ENCODE measurements at places on chromosomes 11 and 22. TPM values are rescaled to one million over a fixed set of nuclear protein-coding genes. Genes with fewer than 3 reads are reported as not detected.

Gene FIBIN
- total RNA-seq: 1.2 TPM

Gene OR4C16
- total RNA-seq: not detected

- no peak for ATAC-seq
These were observed 129.8 kb downstream of the FCHSD2 start for GRCh38 chr11:73012121-73012863.

Gene WNT7B
- total RNA-seq: 8.4 TPM

Gene TRIM77
- total RNA-seq: not detected

DNA sequence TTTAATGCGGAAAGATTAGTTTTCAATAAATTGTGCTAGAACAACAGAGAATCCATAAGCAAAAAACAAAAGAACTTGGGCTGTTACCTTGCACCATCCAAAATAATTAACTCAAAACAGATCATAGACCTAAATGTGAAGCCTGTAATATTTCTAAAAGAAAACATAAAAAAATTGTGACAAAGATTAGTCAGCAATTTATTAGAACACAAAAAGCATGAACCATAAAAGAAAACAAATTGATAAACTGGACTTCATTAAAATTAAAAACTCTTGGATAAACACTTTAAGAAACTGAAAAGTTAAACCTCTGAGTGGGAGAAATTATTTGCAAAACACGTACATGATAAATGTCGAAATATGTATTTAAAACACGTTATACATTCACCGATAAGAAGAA lies 21.5 kb downstream of the DDI1 start:
- ATAC-seq: no peak

- ATAC-seq: no peak
These were observed 687.8 kb downstream of the KCNA4 start for GRCh38 chr11:29328961-29329441.

GRCh38 chr11:57421805-57422204 lies 5.1 kb downstream of the SLC43A3 start:
- no peak for ATAC-seq

Gene OR52H1
- total RNA-seq: not detected

Gene MAFF
- total RNA-seq: 35.6 TPM

DNA sequence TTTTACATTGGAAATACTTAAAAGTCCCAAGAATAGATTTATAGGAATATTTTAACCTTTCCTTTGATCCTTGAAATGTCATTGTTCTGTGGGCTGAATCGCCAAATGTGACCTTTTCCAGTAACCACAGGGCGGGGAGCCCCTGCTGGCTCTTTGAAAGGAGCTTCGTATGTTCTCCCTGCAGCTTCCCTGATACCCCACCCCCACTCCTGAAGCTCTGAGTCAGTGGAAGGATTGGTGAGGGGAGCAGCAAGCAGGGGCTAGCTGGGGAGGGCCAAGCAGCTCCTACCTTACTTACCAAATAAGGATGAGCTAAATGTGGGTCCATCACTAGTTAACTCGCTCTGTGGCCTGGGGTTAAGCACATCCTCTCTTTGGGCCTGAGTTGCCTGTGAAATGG lies 87.7 kb downstream of the CHST1 start:
- no peak for ATAC-seq

Gene OR8G5
- not detected for total RNA-seq

GRCh38 chr22:27538666-27539065 lies 262.9 kb downstream of the MN1 start:
- ATAC-seq: no peak

Gene KDM4D
- total RNA-seq: 0.32 TPM

GRCh38 chr11:115311949-115312348 lies 192.3 kb downstream of the CADM1 start:
- no peak for ATAC-seq

- no peak for ATAC-seq
These were observed 255.5 kb downstream of the DYNC2H1 start for GRCh38 chr11:103364687-103365086.

GRCh38 chr22:19571207-19571795 lies 47.1 kb upstream of the CLDN5 start:
- ATAC-seq: no peak

DNA sequence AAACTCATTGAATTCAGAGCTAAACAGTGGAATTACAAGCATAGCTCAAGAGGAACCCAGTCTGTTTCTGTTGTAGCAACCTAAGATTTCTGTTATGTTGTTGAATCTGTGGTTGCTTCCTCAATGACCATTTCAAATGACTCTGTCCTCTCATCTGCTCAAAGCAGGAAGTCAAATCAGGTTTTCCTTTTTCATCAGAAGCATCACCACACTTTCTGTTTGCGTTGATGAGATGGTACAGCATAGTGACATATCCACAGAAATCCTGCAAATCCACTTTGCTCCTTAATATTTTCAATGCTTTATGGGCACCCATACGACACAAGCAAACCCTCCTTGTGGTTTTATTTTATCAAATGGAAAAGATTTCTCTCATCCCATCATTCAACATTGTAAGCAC lies 12.6 kb upstream of the UCP2 start:
- ATAC-seq: no peak

Gene SC5D
- 47.9 TPM for total RNA-seq

DNA sequence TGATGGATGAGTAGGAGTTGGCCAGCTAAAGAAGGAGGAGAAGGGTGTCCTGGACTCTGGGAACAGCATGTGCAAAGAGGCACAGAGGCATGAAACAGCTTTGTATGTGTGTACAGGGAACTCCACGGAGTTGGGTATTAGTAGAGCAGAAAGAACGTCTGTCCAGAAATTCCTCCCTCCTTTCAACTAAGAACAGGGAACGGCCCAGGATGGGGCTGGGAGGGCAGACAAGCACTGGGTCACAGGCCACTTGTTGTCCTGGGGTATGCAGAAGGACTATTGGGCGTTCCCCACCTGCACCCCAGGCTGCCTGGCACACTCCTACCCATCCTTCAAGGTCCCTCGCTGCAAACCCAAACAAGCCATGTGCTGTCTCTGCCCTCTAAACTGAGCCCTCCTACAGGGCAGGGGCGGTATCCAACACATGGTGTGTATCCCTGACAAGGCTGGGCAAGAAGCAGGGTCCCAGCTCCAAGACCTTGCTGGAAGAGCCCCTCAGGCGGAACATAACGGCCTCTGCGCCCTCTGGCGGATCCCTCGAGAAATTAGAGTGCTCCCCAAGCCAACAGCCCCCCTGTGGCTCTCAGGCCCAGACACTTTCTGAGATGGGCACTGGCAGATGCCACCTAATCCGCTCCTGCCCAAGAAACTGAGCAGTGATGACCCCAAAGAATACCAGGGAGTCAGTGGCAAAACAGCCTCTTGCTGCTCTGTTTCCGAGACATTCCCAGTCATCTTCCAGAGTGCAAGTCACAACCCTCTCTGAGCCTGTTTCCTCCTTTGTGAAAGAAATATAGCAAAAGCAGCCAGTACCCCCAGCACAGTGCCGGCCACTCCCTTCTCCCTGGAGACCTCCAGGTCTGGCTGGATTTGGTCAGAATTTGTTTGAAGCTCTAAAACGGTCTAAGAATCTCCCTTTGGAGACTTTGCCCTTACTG lies 1.6 kb upstream of the ELFN2 start:
- no peak for ATAC-seq

DNA sequence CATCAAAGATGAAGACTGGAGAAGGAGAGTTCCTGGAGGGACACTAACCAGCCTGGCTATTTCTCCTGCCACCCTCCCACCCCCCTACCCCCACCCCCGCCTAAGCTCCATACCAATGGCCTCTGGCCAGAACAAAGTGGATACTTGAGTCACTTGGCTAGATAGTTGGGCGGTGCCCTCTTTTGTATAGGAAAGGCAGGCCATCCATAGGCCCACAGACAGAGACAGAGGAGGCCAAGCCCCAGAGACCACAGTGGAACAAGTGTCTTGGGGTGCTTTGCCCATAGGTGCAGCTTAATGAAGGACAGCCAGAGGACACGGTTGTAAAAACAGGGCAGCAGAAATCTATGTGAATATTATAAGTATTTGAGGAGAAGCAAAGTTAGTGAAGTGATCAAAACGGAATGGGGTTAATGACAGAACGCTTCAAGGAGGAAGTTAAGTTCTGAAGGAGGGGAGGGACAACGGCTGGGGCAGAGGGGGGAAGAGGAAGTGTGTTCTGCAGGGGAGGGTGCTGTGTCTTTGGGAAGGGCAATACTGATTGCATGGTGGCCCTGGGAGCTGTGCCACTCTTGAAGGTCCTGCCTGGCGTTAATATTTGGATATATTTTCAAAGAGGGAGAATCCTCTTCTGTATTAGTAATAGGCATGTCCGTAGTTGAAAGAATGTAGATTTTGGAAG lies 32.7 kb downstream of the FLI1 start:
- ATAC-seq: peak; percentile 46

GRCh38 chr11:255176-255575 lies 18.4 kb downstream of the PSMD13 start:
- no peak for ATAC-seq

- no peak for ATAC-seq
These were observed 13.4 kb downstream of the LGR4 start for GRCh38 chr11:27459191-27459590.

- ATAC-seq: no peak
These were observed 121.6 kb upstream of the SNX19 start for GRCh38 chr11:131037873-131038272.

Gene PRG3
- not detected for total RNA-seq

Gene MS4A1
- total RNA-seq: 2.9 TPM

GRCh38 chr11:44309478-44310205 lies at the start of gene ALX4:
ALX4 (minus strand) TSS chr11:44310139; CDS start chr11:44310062, 77 bp downstream.
- peak; percentile 21 for ATAC-seq

Gene SDF2L1
- 14.1 TPM for total RNA-seq

Gene EED
- total RNA-seq: 10.6 TPM

- no peak for ATAC-seq
These were observed 36.3 kb upstream of the RTL6 start for GRCh38 chr22:44534335-44534734.

GRCh38 chr11:19956228-19956627 lies 204.0 kb downstream of the DBX1 start:
- ATAC-seq: no peak

- no peak for ATAC-seq
These were observed 15.5 kb downstream of the CSF2RB start for GRCh38 chr22:36928786-36929535.

- ATAC-seq: peak; percentile 47
These were observed 2.7 kb downstream of the RBM14 start for GRCh38 chr11:66619080-66619554.

- ATAC-seq: no peak
These were observed 197.1 kb downstream of the GRIK4 start for GRCh38 chr11:120708511-120709183.

GRCh38 chr11:127986073-127986472 lies 601.3 kb downstream of the ETS1 start:
- no peak for ATAC-seq

- no peak for ATAC-seq
These were observed 11.7 kb upstream of the IL2RB start for GRCh38 chr22:37161443-37161842.
